ENCODE measurements at places on chromosomes 5 and 9.

GRCh38 chr9:71891557-71892189 is 19.3 kb downstream of the ABHD17B start:
- no peak for DNase-seq

- DNase-seq: no peak
Measured at GRCh38 chr9:106644661-106645060, 218.3 kb upstream of the ZNF462 start.

GRCh38 chr9:95507464-95508241 is 9.1 kb downstream of the PTCH1 start:
- DNase-seq: peak; percentile 44

- no peak for DNase-seq
Measured at GRCh38 chr9:115643948-115644727, 509.5 kb upstream of the PAPPA start.

DNA sequence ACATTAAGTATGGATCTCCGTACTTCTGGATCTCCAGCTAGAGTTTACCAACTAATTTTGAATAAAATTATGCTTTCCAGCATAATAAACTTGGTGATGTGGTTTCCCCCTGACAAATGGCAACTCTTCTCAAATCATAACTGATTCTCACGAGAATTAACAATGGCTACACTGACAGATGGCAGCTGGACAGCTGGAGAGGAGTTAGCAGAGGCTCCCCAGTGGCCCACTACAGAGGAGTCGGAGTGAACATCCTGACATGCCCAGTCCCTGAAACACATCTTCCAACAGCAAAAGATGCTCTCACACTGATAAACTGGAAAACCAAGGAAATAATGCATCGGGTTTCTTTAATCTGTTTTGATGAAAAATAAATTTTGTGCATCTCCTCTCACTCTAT is 239.6 kb downstream of the MAN2A1 start:
- DNase-seq: no peak

DNA sequence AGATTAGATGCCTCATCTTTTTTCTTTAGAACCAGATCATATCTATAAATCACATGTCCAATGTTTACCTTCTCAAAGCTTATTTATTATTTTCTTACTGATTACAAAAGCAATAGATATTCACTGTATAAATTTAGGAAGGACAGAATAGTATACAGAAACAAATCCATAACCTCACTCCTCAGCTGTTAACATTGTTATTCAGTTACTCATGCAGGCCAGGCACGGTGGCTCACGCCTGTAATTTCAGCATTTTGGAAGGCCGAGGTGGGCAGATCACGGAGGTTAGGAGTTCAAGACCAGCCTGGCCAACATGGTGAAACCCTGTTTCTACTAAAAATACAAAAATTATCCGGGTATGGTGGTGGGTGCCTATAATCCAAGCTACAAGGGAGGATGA is 15.3 kb downstream of the STOM start:
- DNase-seq: no peak

DNA sequence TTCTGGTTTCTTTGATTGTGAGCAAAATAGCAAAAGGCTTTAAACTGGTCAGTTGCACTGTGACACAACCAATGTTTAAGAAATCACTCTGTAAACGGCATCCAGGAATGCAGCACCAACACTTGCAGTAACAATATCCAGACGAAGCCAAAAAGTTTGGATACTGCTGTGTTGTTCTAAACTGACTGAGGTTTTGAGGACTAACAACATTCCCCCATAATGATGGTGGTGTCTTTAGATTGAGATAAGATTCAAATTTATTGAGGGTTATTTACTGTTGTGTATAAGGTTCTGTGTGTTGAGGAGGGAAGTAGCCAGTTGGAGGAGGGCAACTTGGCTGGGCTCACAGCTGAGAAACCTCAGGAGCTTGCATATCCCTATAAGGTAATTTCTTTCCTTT is 353.6 kb downstream of the BNC2 start:
- DNase-seq: no peak

DNA sequence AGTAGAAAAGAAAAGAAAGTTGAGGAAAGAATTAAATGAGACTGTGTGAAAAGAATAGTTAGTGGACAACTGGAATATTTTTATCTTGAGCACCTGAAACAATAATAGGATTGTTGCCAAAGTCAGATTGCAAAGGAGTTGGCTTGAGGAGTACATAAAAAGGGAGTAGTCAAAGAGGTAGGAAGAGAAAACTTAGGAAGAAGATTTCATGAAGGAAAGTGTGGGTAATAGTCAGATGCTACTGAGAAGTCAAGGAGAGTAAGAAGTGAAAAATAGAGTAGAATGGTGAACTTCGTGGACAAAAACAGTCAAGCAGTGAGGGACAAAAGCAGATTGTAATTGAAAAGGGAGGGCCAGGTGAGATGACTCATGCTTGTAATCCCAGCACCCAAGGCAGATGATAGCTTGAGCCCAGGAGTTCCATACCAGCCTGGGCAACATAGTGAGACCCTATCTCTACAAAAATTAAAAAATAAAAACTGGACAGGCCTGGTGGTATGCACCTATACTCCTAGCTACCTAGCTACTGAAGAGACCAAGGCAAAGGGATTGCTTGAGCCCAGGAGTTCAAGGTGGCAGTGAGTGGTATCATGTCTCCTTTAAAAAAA is 178.9 kb downstream of the NIPBL start:
- no peak for DNase-seq

GRCh38 chr9:91726406-91727100 is 223.5 kb downstream of the ROR2 start:
- no peak for DNase-seq

- peak; percentile 1 for DNase-seq
Measured at GRCh38 chr5:44536650-44537260, 147.5 kb upstream of the FGF10 start.

DNA sequence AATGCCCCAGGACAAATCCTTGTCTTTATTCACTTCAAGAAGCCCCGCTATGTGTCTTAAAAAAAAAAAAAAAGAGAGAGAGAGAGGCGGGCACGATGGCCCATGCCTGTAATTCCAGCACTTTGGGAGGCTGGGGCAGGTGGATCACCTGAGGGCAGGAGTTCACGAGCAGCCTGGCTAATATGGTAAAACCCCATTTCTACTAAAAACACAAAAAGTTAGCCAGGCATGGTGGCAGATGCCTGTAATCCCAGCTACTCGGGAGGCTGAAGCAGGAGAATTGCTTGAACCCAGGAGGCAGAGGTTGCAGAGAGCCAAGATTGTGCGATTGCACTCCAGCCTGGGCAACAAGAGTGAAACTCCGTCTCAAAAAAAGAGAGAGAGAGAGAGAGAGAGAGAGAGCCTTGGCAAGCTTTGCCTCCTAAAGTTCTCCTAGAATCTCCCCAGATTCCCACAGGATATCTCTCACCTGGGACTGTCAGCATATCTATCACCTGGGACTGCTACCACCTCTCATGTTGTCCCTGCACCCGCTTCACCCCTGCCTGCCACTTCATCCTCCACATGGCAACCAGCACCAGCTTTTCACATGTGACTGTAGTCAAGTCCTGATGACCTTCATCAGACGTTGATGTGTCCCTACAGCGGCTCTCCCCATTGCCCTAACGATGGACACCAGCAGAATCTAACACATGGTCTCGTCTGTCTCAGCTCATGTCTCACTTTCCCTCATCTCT is 5.8 kb downstream of the ITK start:
- no peak for DNase-seq

GRCh38 chr9:133115604-133116345 is 5.3 kb downstream of the RALGDS start:
- peak; percentile 83 for DNase-seq

DNA sequence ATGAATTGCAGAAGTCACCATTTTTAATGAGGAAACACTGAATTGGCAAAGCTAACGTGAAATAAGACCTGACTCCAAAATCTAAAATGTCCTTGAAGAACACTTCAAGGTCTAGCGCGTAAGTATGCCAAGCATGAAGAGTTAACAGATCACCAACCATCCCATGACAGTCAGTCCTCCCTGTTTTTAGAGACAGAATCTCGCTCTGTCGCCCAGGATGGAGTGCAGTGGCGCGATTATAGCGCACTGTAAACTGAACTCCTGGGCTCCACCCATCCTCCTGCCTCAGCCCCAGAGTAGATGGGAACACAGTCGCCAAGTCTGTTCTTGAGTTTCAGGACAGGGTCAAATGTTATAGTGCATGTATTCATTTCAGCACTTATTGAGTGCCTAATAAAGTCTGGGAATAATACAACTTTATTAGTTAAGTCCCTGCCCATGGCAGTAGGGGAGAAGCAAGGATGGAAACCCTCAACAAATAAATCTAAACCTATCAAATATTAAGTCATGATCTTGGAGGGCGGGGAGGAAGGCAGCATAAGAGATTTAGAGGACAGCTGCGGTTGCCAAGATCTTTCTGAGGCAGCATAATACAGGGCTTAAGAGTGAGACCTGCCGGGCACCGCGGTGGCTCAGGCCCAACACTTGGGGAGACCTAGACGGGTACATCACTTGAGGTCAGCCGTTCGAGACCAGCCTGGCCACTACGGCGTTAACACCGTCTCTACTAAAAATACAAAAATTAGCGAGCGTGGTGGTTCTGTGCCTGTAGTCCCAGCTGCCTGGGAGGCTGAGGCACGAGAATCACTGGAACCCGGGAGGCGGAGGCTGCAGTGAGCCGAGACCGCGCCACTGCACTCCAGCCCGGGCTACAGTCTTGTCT is 1.1 kb downstream of the ATPSCKMT start:
- peak; percentile 10 for DNase-seq

- DNase-seq: peak; percentile 8
Measured at GRCh38 chr9:113993838-113994540, 84.1 kb downstream of the AMBP start.

DNA sequence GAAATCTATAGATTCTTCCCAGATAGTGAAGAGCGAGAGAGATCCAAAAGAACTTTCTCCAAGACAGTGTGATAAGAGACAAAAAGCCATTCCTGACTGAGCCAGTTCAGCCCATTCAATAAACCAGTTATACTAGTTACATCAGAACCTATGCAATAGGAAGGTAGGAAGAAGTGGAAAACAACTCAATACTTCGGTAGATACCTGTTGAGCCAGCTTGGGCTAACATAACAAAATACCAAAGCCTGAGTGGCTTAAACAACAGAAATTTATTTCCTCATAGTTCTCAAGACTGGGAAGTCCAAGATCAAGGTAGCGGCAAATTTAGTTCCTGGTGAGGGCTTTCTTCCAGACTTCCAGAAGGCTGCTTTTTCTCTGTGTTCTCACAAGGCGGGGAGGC is 214.5 kb upstream of the GRAMD2B start:
- no peak for DNase-seq

GRCh38 chr5:131634666-131634995 is 398 bp downstream of the RAPGEF6 start:
- peak; percentile 78 for DNase-seq

DNA sequence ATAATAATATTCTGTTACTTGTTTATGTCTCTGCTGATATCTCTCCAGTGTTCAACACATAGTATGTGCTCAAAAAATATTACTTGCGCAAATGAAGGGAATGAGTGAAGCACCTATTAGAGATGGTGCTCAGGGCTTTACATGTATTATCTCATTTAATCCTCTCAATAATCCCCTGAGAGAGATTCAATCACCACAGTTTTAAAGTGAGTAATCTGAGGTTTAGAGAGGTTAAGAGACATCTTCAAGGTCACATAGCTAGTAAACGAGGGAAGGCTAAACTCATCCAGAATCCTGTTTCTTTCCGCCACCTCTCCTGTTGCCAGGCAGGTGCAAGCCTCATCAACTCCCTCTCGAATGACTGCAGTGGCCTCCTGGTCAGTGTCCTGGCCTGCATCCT is 82.0 kb downstream of the UGCG start:
- DNase-seq: no peak

DNA sequence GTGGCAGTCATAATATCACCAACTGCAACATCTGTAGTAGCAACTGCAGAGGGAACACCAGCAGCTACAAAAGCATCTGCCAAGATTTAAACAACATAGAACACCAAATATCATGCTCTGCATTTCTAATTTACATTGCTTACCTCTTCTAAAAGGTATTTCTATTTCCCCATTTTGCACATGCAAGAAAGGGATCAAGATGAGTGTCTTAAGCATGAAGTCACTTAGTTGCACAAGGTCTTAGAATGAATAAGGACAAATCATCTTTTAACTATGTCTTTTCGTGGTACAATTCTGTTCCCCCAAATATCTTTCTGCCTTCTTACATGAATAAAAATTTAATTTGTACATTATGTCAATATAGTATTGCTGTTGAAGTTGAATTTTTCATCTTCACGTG is 1746.4 kb downstream of the EFNA5 start:
- DNase-seq: no peak

GRCh38 chr5:81249240-81249639 is 16.1 kb downstream of the CKMT2 start:
- no peak for DNase-seq

DNA sequence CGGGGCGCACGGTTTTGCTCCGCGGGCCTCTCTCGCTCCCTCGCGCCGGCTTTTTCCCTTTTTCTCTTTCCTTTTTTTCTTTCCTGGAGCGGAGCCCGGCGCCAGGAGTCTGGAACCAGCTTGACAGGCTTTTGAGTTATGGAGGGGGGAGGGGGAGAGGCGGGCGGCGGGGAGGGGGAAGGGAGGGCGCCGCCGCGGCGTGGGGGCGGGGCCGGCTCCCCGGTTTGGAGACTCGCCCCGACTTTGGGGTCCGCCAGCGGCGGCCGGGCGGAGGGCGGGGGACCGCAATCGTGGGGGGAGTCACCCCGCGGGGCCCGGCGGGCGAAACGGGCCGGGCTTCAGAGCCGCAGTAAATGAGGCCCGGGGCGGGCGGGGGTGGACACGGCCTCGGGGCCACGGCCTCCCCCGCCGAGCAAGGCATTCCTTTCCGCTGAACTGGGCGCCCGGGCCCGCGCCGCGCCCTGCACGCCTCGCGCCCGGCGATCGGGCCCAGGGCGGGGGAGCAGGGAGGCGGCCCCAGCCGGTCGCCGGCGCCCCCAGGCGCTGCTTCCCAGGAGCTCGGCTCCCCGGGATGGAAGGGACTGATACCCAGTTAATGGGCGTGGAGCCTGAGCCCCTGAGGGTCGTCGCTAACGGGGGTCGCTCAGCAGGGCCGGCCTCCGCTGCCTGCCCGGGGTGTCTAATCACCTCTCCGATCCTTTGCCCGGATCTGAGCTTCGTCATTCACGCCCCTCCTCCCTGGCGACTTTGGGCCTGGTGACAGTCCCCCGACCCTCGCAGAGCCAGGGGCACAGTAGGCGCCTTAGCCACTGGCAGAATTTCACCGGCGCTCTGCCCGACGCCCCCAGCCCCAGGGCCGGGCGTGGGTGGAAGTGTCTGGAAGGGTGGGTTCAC is 138.1 kb downstream of the C9orf50 start:
- peak; percentile 57 for DNase-seq

DNA sequence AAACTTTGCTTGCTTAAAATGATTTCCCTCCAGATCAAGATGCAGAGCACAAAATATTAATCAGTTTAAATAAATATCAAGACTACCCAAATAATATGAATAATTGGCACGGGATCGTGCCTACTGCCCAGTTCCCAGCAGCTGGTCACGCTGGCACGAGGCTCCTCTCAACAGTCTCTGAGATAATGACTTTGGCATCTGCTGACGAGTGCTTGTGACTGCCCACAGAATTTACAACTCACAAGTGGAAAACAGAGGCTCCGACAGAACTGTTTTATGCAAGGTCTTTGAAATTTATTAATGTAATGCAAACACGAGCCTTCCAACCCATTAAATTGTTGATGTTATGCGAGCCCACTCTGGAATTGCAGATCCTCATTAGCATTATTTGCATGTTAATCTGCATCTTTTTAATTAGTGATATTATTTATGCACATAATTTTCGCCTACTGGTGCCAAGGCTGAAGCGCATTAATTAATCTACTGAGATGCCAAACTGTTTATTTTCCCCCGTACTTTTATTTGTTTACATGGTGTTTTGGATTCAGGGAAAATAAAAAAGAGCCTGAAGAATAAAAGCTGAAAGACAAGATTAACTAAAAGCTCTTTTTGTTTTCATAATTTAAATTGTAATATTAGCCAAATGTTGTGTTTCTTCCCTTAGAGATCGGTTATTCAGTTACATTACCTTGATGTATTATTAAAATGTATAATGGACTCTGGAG is 369.3 kb upstream of the IRX1 start:
- DNase-seq: no peak
